ENCODE measurements at places on chromosomes 12 and 14.

DNA sequence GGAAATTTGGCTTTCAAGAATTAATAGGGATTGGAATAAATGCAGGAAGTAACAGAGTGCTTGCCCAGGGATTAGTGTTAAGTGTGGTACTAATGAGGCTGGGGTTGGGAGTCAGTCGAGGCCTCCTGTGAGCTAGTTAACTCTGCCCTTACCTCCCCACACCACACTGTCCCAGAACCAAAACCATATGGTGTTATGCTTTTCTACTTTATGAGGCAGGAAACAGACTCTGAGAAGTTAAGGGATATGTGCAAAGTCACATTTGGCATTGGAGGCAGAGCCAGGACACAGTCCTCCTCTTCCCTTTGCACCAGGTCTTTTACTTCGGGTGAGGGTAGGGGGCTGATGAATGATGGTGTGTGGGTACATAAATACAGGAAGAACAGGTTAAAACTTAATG, 41.9 kb downstream of the PELI2 start:
- no peak for DNase-seq

DNA sequence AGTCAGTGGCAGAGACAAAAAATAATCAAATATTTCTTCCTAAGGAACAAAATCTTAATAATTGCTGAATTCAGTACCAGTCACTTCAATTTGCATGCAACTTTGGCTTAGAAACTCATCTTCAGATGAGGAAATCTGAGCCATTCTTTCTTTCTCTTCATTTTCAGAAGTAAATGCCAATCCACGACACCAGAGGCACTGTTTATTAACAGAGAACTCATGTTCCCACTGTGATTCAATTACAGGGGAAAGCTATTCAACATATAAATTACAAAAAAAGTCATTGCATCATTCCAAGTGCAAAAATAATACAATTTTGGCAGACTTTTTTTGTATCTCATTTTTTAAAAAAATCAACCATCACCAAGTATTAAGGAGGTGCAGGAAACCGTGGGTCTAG, 816.1 kb upstream of the TMEM132C start:
- no peak for DNase-seq

DNA sequence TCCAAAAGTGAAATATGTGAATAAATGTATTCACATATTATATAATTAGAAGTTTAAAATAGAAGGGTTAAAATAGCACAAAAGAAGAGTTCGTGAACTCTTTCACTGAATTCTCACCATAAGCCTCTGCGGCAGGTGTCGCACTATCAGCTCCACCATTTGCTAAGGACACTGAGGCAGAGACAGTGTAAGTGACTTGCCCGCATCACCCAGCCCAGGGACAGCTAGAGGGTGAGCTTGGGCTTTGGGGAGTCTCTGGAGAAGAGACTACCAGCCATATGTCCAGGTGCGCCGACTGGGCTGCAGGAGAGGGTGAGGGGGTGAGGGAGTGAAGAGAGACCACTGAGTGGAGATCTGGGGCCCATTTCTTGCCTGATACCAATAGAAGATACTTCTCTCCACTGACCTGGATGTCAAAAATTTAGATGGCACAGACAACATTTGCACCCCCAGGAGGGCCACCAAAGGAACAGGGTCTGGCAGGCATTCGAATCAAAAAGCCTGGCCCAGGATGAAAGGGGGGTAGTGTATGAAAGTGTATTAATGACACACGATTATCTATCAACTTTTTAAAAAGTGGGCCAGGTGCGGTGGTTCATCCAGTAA, 28.5 kb downstream of the FAIM2 start:
- no peak for DNase-seq

DNA sequence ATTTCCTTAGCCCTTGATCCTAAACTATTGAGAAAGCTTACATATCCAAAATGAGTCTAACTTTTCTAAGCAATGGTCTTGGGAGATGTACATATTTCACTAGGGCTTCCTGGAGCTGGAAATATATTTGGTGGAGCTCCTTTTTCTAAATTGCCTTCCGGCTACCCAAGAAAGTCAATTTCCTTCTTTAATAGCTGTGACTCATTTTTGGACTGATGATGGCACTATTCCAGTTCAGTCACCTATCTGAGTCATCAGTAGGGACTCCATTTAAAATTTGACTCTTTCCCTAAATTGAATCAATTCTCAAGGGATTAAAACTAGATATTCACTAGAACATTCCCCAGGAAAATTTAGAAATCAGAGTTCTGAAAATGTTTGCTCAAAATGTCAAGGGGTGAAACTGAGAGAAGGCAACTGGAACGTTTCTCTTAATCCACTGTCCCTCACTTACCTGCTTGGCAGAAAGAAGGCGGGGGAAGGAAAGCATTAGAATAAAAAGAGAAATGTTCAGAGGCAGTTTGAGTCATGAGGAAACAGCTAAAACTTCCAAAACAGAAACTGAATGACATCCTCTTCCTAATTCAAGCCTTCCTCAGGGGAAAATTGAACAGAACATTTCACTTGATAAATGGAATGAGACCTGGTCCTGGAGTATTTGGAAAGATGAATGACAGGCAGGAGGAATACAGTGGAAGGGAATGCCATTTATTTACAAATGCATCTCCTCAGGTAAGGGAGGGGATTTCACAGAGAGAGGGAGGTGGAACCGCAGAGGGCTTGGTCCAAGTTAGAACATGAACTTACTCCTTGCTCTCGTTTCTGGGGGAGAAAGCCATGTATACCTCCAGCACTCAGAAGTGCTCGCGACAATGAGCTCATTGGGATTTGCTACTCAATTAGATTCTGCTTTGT, 91.2 kb downstream of the RGS6 start:
- DNase-seq, result peak; percentile 6

DNA sequence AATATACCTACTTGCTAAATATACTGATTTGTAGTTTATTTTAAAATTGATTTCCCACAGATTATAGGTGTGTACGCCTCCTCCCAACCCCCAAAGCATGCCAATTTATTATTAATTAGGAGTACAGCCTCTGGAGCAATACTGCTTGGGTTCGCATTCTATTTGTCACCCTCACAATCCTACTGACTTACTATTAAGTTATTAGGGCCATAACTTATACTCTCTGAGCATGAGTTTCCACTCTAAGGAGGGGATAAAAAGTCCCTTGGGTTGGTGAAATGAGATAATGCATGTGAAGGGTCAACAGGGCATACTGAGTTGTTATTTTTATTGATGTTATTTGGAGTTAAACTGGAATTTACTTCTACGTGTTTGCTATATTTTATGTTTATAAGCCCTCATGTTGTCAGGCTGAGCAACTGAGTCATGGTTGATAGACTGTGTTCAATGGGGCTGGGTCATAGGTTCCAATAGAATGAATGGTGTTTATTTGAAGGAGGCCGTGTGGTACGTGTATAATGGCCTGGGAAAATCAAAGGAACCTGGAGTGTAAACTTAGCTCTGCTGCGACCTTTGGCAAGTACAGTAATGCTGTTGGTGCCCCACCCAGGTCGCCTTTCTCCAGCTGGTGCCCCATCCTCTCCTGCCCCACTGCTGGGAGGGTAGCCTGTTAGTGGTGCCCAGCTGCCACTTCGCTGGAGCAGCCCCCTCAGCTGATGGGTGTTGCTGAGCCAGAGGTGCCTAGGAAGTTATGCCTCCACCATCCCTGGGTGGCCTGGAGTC, 99.3 kb upstream of the PTPRB start:
- no peak for DNase-seq

GRCh38 chr12:13173012-13173932, 23.3 kb upstream of the EMP1 start:
- DNase-seq, result no peak

DNA sequence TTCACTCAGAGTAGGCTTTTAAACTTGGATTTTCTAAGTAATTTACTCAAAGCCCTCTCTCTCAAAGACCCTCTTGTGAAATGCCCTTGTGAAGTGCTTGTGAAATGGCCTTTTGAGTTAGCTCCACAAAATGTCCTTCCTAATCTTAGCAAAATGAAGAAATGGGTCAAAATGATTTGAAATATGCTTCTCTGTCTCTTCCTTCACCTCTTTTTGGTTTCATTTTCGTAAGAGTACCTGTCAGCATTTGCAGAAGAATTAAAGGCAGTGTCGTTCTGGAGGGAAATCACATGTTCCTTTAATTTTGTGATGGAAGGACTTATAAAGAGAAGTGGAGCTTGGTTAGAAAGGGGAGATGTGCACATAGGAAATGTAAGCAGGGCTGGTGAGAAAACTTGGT, 93.7 kb downstream of the HMGA2 start:
- DNase-seq, result no peak

DNA sequence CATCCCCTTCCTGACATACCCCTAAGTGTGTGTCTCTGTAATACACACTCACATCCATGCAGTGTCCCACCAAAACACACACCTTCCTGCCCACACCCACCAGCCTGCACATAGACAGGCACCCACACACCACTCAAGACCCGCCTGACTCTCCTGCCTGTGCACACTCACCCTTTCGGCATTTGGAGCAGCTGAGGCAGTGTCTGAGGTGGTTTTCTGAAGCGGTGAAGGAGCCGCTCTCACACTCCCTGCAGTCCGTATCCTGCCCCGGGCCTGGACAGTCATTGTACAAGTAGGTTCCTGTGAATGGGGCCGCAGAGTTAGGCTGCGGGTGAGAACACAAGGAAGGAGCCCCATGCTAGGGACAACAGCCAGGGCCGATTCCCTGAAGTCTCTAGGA, 8.3 kb downstream of the TNFRSF1A start:
- no peak for DNase-seq

- DNase-seq, result no peak
Observed at GRCh38 chr14:84708865-84709264, 821.1 kb upstream of the FLRT2 start.

- no peak for DNase-seq
Observed at GRCh38 chr12:124428792-124429281, 133.9 kb downstream of the RFLNA start.

DNA sequence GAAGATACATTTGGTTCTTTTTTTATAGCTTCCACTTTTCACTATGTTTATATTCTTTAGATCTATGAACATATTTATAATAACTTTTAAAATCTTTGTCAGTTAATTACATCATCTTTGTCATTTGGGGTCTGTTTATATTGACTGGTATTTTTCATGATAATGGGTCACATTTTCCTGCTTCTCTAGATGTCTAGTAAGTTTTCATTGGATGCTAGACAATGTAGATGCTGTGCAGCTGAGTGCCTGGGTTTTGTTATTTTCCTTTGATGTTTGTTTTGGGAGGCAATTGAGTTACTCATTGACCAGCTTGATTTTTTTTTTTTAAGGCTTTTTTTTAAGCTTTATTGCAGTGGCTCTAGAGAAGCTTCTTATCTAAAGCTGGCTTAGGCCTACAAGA, 4.9 kb downstream of the MAP1LC3B2 start:
- no peak for DNase-seq

DNA sequence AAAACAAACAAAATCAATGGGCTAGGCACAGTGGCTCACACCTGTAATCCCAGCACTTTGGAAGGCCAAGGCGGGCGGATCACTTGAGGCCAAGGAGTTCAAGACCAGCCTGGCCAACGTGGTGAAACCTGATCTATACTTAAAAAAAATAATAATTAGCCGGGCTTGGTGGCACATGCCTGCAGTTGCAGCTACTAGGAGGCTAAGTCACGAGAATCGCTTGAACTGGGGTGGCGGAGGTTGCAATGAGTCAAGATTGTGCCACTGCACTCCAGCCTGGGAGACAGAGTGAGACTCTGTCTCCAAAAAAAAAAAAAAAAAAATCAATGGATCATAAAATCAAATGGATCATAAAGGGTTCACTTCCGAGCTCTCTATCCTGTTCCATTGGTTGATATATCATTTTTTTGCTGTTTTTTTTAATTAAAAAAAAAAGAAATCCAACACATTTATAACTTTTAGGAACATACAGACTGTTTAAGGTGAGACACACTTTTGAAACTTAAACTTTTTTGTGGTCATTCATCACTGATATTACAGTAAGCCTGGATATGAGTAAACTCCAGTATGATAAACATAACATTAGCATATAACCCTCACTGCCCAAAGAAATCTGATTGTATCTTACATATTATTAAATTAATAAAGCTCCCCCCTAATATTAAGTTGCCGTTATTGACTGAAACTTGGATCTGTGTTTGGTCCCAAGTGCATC, 22.1 kb downstream of the MOK start:
- no peak for DNase-seq

DNA sequence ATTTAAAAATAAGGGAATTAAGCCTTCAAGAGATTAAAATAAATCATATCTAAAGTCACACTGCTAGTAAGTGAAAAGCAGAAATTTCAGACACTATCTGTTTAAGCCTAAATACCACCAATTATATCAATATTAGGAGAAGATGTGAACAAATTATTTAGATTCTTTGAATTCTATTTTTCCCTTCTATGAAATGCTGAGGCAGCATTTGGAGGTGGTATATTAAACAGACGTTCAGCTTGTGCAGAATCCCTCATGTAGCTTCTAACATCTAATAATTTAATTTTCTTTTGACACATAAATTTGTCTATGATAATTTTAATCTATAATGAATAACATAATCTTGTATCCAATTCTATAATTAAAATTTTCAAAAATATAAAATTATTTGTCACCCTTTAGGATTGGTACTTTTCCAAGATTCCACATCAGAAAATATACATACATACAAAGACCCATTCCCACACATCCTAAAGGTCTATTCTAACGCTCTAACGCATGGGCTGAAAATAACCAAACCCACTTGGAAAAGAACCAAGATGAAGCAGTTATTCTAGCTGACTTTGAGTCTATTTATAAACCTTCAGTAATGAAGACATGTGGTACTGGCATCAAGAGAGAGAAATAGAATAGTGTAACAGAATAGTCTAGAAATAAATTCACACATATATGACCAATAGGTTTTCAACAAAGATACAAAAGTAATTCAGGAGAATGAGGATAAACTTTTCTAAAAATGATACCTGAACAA, 751.8 kb downstream of the GALC start:
- DNase-seq, result no peak

All from erythroblast (primary cell).